ENCODE measurements at places on chromosomes 4 and X. TPM values are rescaled to one million over a fixed set of nuclear protein-coding genes. Genes with fewer than 3 reads are reported as not detected.

DNA sequence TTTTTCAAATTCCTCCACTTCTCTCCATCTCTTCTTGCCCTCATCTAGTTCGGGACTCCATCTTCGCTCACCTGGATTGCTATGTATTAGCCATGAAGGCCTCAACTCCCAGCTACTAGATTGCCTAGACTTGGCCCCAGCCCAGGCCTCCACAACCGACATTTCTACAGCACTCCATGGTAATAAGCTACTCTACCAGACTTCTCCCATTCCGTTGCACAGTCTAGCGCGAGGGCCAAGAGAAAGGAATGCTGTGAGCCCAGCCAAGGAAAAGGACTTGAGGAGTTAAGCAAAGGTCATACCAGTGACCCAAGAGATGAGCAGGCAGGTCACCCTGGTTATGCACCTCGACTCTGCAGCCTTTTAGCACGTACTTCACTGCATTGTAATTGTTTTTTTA, 75.6 kb downstream of the SOWAHB start:
- H3K27me3 ChIP-seq, result peaks cover 14% of the 10 kb centered on the region
- H3K4me1 ChIP-seq, result no peaks in the 10 kb centered on the region
- no peaks in the 10 kb centered on the region for H3K36me3 ChIP-seq
- no peak overlapping the region for H3K4me3 ChIP-seq
- no peak for DNase-seq

The TNMD gene
- not detected for total RNA-seq

The HTN3 gene
- not detected for total RNA-seq

DNA sequence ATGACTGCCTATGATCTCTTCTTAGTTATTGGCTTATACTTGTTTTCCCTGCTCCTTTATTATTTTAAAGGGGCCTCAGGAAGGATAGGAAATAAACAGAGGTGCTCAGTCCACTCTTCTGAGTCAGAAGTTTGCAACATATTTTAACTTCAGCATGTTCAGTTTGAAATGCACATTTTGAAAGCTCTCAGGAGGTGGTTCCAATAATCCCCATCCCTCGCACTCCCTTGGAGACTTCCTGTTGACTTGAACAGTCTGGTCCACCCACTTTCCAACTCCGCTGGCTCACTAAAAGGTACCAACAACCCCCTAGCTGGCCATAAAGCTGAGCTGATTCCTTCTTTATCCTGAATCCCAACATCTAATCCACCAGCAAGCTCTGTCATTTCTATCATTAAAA, 78.3 kb upstream of the DUSP21 start:
- no peaks in the 10 kb centered on the region for H3K36me3 ChIP-seq
- DNase-seq, result no peak
- no peaks in the 10 kb centered on the region for H3K4me1 ChIP-seq

DNA sequence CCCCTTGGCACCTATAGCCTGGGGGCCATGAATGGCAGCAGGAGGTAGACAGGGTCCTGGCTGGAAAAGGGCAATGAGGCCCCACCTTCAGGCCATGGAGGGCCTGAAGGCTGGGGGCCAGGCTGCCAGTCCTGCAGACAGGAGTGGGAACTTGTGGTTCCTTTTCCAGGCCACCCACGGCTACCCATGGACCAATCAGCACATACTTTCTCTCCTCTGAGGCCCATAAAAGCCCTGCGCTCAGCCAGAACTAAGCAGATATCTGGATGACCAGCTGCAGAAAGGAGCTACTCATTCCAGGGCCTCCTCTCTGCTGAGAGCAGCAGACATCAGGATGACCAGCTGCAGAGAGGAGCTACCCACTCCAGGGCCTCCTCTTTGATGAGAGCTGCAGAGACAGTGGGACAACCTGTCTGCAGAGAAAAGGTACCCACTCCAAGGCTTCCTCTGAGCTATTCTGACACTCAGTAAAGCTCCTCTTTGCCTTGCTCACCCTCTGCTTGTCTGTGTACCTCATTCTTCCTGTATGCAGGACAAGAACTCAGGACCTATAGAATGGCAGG, 67.2 kb downstream of the NAA11 start:
- no peaks in the 10 kb centered on the region for H3K27me3 ChIP-seq
- H3K4me3 ChIP-seq, result no peak overlapping the region
- H3K27ac ChIP-seq, result no peak overlapping the region
- no peaks in the 10 kb centered on the region for H3K4me1 ChIP-seq
- no peak for DNase-seq
- no peaks in the 10 kb centered on the region for H3K36me3 ChIP-seq

- no peaks in the 10 kb centered on the region for H3K36me3 ChIP-seq
- no peaks in the 10 kb centered on the region for H3K27me3 ChIP-seq
- H3K4me3 ChIP-seq, result no peak overlapping the region
Observed at GRCh38 chrX:140440876-140441275, 64.0 kb downstream of the SOX3 start.

The SMIM31 gene
- total RNA-seq, result not detected

The NWD2 gene
- not detected for total RNA-seq

DNA sequence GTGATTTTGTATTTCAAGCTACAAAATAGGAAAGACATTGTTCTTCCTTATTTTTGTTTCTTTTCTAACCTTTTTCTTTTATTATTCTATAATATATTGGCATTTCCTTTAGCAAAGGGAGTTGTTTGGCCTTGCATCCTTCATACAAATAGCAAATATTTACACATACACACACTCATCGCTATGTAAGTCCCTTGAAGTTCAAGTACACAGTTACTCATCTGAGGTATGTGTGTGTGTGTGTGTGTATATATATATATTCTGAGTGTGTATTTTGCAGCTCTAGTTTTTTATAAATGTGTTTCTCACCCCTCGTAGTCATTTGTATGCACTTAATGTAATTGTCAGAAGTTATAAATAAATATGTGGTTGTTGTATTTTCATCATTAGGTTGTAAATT, 724.8 kb upstream of the MAGEB2 start:
- no peak overlapping the region for H3K4me3 ChIP-seq
- H3K27me3 ChIP-seq, result no peaks in the 10 kb centered on the region
- no peaks in the 10 kb centered on the region for H3K36me3 ChIP-seq
- no peak for DNase-seq

The DGKQ gene
- 14.4 TPM for total RNA-seq

DNA sequence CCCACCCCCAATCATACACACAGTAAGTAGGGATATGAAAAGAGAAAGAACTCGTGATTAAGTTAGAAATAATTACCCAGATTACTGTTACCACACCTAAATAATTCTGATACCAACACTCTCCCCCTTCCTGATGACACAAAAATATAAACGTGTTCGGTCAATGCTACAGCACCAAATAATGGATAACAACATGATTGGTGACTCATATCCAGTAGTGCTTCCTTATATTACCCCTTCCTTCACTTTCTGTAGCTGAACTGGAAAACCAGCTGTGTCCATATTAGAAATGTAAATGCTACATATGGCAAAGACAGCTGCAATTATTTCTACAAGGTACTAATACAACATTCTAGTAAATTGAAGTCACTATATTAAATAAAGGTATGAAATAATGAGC, 20.8 kb downstream of the EIF4E start:
- H3K27ac ChIP-seq, result no peak overlapping the region
- H3K27me3 ChIP-seq, result no peaks in the 10 kb centered on the region
- peaks cover 29% of the 10 kb centered on the region for H3K4me1 ChIP-seq
- no peak overlapping the region for H3K4me3 ChIP-seq
- peaks cover 34% of the 10 kb centered on the region for H3K36me3 ChIP-seq

GRCh38 chr4:113131621-113132020, 82.2 kb downstream of the ANK2 start:
- no peak overlapping the region for H3K27ac ChIP-seq
- H3K36me3 ChIP-seq, result no peaks in the 10 kb centered on the region
- no peaks in the 10 kb centered on the region for H3K4me1 ChIP-seq
- no peak for DNase-seq
- H3K4me3 ChIP-seq, result no peak overlapping the region
- H3K27me3 ChIP-seq, result no peaks in the 10 kb centered on the region

DNA sequence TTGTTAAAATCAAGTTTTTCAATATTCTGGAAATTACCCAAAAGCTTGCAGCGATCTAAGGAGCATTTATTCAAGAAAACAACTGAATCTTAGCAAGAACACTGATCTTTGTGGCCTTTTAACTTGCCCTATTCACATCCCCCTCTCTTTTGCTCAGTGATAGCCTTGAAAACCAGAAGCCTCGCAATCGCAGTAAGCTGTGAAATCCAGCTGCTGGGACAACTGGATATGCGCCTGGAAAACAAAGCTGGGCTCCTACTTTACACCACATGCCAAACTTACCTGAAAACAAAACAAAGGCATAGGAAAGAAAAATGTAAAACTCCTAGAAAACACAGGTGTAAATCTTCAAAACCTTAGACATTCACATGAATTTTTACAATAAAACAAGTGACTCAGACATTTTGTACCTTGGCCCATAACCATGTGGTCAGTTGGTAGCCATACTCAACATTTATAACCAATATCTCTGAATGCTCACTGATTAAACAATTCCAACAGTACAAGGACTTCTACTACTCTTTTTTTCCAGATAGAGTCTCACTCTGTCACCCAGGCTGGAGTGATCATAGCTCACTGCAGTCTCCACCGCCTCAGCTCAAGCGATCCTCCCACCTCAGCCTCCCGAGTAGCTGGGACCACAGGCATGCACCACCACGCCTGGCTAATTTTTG, 15.6 kb downstream of the SLC25A53 start:
- H3K36me3 ChIP-seq, result no peaks in the 10 kb centered on the region
- no peaks in the 10 kb centered on the region for H3K27me3 ChIP-seq
- no peak overlapping the region for H3K27ac ChIP-seq
